ENCODE measurements at places on chromosomes 3 and 15. TPM values are rescaled to one million over a fixed set of nuclear protein-coding genes. Genes with fewer than 3 reads are reported as not detected.

DNA sequence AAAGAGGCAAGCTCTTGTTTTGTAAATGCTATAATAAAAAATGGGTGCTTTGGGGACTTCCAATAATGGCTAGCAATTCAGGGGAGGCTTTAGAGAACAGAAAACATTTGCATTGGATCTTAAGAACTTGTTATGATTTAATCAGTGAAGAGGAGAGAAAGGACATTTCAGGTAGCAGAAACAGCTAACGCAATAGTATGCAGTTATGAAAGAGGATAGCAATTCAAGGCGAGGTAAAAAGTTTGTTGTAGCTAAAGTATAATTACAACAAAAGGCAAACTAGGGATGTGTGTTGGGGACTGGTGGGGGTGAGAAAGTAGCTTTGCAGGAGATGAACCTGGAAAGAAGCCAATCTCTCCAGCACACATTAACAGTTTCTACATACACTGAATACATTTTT is 558.7 kb upstream of the SEMA6D start:
- DNase-seq = no peak

GRCh38 chr3:114452937-114453336 is 159.1 kb downstream of the TIGIT start:
- no peak for DNase-seq

- DNase-seq = no peak
Observed at GRCh38 chr15:58505581-58505980, 73.8 kb downstream of the LIPC start.

DNA sequence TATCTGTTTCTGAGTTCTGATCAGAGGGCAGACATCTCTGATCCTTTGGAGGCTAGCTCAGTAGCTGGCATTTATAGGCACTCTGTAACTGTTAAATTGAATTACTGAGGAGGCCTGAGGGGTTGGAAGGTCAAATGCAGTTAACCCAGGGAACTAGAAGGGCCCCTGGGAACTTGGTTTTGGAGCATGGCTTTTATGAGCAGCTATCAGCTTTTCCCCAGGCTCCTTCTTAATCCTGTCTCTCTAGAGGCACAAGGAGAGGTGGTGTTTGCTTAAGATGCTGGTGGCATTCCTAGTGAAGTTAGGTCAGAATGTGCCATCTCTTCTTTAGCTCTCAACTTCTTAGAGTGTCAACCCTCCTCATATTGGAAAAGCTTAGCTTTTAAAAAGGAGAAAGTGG is 128.9 kb downstream of the LPP start:
- DNase-seq = no peak

GRCh38 chr15:73786538-73786937 is 33.4 kb upstream of the INSYN1 start:
- peak; percentile 82 for DNase-seq

DNA sequence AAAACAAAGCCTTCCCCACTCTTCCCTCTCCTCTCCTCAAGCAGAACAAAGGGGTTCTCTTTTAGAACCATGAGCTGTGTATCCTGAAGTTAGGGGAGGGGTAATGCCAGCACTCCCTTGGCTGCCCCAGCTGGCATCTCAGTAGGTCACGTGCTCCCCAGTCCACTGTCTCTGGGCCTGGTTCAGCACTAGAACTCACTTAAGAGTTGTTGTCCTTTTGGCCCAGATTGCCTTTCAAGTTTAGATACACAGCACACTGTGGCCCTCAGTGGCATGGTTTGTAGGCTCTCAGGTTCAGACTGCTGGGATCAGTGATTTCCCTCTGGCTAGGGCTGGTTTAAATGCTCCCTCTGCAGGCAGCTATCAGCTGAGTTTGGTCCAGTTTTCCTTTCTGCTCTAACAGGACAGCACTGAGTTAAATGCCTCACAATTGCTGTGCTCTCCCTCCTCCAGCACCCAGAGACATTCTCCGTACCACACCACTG is 188.4 kb upstream of the ST8SIA2 start:
- DNase-seq = peak; percentile 76

DNA sequence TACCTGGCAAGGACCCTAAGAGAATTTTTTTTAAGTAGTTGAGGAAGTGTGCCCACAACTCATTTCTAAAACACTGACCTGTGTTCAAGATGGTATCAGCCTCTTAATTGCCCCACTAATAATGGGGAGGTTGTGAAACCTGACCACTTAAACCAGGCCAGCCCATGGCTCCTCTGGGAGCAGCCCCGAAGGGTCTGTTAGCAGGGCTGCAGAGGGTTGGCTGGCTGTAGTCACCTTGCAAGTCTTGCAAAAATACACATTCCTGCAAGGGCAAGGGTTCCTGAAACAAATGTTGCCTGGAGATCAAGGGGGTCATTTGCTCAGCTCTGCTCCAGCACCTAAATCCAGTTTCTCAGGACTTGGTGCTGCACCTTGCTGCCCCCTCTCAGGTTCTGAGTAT is 3.2 kb downstream of the IL17RD start:
- peak; percentile 61 for DNase-seq

- DNase-seq = no peak
Observed at GRCh38 chr3:178184833-178185232, 351.4 kb upstream of the KCNMB2 start.

DNA sequence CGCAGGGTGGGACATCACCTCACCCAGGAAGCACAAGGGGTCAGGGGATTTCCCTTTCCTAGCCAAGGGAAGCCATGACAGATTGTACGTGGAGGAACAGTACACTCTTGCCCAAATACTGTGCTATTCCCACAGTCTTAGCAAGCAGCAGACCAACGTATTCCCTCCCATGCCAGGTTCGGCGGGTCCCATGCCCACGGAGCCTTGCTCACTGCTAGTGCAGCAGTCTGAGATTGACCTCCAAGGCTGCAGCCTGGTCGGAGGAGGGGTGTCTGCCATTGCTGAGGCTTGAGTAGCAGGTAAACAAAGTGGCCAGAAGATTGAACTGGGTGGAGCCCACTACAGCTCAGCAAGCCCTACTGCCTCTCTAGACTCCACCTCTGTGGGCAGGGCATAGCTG is 39.0 kb downstream of the ALDH1A2 start:
- DNase-seq = no peak

DNA sequence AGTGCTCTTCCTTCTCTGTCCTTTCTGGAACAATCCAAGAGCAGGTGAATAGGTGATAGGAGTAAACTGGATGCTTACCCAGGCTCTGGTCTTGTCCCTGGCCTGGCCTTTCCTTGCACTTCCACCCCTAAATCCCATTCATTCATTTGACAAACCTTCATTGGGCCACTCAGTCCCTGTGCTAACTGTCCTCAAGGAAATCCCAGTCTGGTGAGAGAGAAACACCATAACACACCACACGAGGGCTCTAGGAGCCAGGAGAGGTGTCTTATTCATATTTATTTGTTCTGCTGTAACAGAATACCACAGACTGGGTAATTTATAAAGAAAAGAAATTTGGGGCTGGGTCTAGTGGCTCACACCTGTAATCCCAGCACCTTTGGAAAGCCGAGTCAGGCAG is 22.8 kb downstream of the EFCC1 start:
- DNase-seq = peak; percentile 30

GRCh38 chr15:85886309-85886811 is 91.6 kb upstream of the KLHL25 start:
- no peak for DNase-seq

DNA sequence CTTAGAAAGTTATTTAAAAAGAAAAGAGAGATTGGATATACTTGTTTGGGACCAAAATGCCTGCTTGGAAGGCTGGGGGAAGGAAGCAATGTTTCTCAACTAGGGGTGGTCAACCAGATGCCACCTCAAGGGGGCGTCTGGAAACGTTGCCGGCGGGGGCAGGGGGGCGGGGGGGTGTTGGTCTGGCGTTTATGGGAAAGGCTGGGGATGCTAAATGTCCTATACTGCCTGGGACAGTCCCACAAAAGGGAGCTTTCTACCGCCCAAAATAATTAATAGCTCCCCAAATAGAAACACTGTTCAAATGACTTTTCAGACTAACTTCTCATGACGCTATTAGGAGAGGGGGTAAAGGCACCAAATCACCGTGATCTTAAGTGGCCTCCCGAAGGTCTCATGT is 2.2 kb downstream of the POLG start:
- peak; percentile 76 for DNase-seq

DNA sequence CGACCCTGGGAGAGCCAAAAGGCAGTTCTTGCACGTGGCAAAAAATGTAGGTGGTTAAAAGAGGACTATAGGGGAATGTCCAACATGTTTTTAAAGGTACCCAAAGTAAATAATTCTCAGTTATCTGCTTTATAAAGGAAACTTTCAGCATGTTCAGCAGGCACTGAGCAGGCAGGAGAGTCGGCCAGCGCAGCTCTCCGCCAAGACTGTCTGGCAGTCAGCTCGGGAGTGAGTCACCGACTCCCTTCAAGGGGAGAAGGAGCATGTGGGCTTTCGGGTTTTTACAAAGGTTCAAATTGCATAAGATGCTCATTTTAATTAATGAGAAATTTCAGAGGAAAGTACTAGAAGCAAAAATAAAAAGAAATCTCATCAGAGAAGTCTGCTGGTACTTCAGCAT is 7.0 kb downstream of the GABRA5 start:
- DNase-seq = no peak

- no peak for DNase-seq
Observed at GRCh38 chr3:139107424-139108252, 62.9 kb upstream of the PRR23C start.

DNA sequence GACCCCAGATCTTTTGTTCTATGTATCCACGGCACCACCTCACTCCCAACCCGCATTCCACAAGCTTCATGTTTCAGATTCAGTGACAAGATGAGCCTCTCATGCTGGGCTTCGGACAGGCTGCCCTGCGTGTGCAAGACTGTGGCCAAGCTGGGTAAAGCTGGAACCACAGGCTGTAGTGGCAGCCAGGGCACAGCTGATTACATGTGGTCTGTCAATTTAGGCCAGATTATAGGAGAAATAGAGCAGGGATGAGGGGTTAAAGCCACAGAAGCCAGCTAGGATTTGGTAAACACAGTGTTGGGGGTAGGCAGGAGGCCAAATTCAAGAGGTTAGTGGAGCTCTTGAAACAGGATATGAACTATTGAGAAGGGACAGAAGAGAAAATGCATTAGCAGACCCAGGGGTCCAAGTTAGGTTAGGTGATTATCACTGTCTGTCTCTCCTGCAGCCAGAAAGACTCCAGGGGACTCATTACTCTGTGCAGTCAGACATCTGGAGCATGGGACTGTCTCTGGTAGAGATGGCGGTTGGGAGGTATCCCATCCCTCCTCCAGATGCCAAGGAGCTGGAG is 12.9 kb downstream of the SNAPC5 start:
- peak; percentile 26 for DNase-seq

Gene RHO
- total RNA-seq = 0.25 TPM

Gene SLC7A14
- total RNA-seq = 0.42 TPM

DNA sequence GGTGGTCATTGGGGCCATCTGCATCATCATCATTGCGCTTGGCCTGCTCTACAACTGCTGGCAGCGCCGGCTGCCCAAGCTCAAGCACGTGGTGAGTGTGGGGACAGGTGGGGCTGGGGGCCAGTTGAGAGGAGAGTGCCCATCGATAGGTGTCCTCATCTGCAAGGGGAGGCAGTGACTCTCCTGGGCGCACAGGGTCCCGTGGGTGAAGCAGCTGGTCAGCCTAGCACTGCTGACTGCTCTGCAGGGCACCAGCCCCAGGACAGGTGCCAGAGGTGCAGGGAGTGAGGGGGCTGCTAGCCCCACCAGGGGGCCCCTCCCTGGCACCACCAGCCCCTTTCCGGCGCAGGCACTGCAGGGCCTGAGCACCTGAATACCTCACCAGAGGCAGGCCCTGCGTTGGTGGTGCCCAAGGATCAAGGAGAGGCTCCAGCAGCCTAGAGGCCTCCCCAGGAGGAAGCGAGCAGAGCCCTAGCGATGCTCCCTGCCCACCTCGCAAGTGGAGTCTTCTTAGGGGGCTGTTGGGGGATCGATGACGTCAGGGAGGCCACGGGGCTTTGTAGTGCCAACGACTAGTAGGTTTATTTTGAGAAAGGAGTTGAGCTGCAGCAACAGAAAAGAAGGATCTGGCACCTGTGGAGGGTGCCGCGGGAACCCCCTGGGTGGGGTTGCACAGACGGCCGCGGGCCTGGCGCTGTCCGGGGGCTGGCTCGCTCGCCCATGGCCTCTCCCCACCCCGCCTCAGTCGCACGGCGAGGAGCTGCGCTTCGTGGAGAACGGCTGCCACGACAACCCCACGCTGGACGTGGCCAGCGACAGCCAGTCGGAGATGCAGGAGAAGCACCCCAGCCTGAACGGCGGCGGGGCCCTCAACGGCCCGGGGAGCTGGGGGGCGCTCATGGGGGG is 976 bp upstream of the ABTB1 start:
- DNase-seq = peak; percentile 53

DNA sequence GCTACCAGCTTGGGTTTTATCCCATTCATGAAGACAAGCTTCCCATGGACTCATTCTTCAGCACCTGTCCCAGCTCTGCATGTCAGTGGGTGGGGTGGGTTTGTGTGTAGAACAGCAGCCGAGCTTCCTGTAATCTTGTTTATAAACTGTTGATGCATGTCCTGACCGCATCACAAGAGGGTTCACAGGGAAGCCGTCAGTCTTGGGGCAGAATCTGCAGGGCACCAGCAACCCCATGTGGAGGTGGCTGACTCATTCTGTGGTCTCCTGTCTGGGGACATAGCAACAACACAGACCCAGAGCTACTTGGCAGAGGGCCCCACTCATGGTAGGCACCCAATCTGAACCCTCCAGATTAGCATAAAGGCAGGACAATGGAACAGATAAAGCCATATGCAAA is 35.6 kb downstream of the DAPK2 start:
- DNase-seq = peak; percentile 66
